AG08396 (cell line): ENCODE measurements at places on chromosomes 6 and 20.

DNA sequence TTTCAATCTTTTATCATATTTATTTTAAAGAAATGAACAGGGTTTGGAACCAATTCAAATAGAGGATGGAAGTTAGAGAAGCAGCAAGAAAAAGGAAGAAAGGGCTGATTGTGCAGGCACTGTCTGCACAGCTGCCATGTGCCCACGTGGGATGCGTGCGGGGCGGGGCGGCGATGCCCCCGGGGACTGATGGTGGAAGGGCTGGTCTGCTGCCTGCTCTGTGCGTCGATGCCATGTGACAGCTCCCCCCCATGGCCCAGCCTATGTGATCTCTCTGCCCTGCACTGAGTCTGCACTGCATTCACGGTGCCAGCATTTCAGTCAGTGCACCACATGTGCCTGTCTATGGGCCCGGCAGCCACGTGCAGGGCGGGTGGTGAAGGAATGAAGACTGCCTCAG lies 96.4 kb downstream of the IRF4 start:
- DNase-seq: no peak

DNA sequence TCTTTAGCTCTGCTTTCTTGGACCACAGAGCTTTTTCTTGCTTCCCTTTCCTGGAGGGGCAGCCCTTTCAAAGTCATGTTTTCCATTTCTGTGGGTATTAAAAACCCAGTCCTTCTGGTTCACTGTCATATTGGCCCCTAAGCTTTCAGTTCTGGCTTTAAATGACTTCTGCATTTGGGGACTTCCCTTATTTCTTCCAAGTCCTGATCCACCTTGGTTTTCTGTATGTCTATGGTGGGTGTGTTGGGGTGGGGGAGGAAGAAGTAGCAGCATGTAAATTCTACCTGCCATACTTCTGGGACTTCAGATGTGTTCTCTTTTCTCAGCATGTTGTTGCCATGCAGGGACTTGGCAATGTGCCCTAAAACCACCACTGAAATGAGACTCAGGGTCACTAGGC lies 77.1 kb upstream of the EMILIN3 start:
- no peak for DNase-seq

DNA sequence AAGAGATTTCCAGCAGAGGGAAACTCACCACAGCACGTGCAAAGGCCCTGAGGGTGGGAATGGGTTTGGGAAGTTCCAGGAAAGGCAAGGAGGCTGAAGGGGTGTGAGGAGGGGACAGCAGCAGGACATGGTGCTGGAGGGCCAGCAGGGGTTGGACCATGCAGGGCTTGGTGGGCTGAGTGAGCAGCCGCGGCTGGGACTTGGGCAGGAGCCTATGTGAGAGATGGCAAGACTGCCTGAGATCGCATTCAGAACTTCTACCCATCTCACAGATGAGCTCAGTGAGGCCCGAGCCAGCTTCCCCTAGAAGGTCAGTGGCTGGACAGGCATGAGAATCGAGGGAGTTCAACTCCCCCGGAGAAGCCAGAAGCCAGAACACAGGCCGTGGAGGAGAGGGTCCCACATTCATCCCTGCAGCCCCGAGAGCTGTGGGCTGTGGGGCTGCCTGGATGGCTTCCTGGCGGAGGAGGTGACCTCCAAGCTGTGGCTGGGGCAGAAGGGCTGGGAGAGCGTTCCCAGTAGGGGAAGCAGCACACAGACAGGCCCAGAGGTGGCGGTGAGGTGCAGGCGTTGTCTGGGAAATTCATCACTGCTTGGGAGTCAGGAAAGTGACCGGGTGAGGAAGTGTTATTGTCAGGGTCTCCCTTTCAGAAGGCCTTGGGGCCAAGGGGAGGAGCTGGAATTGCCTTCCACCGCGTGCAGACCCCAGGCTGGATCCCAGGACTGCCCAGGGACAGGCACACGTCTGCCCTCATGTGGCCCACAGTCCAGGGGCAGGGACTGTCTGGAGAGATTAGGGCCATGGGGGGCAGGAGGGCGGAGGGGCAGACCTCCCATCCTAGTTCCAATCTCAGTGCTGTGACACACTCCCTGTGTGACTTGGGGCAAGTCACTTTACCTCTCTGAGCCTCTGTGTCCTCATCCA lies 103.8 kb downstream of the CEBPB start:
- DNase-seq: no peak

DNA sequence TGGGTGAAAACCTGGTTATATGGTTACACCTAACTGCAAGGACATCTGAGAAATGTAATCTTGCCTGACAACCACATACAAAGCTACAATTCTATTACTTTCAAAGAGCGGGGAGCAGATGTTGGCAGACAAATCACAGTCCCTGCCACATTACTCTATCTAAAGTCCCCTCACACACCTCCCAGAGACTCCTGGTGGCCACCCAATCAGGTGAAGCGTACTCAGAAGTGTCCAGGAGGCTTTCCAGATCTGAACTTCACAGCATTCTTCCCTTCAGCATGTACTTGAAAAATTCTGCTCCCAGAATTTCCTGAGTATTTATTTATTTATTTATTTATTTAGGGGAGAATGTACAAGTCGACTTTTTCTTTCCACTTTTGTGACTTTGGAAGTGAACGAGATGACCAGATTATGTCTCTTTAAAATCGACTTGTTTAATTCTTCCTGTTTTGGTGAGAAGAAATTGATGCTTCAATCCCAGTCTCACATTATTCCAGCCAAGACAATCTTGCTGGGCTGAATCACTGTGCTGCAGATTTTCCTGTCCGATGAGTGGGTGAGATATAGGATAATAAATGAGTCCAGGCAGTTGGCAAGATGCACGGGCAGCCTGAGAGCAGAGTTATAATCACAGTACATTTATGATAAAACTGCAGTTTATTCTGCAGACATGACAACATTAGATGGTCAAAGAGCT lies 46.9 kb upstream of the POPDC3 start:
- DNase-seq: no peak

DNA sequence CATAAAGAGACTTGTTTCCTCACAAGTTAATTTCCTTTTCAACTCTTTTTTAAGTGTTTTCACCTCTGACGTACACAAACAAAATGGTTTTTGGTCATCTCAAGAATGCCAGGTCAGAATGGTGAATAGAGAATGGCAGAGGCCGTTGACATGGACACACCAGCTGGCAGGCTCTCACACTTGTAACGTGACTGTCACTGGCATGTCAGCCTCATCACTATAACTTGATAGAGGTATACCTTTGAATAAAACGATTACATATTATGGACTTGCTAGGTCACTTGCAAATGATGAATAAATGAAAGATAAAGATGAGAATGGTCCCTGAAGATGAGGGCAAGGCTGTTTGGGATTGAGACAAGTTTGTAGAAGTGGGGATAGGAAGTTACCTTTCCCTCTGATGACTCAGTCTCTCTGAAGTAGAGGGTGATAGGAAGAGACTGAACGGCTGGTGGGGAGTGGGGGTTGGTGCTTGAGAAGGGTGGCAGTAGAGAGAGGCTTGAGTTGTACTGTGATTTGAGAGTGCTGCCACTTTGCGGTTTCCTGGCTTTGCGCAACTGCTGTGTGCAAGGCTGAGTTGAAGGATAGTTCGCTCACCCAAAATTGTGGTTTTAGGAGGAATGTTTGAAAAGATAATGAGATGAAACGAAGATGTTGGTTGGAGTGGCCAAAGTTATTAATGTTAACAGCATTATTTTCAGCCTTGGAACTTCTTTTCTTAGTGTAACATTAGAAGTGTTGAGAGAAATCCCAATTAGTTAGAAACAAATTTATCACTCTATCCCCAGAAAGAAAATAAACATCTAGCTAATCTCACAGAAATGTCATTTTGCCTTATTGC lies 30.3 kb downstream of the TBPL1 start:
- DNase-seq: no peak

DNA sequence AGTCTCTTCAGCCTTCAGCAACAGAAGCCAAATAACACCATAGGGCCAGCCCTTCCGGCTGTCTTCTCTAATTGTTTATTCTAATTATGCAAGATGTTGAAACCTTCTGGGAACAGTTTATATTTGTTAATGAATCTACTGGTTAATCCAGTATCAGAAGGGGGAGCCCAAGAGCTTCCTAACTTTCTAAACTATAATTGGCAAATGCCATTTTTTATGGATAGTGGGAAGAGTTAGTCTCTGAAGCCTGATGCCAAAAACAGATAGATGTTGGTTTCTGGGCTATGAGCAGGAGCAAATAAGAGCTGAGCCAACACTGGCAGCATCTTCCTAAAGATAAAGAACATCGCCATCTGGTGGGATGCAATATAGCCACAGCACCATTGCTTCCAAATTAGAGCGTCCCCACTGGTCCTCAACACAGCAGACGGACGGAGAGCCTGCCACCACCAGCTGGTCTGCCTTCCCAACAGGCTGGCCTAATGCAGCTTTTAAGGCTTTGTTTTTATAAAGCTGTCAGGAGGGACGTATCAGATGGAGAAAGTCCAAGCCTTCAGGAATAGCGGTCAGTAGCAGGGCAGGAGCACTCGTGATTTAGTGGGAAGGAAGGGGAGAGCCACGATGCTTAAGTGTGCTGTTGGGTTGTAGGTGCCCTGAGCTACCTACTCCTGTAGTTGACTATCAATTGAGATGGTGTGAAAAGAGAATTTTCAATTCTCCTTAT lies 118.8 kb downstream of the RALGAPA2 start:
- DNase-seq: peak; percentile 55

DNA sequence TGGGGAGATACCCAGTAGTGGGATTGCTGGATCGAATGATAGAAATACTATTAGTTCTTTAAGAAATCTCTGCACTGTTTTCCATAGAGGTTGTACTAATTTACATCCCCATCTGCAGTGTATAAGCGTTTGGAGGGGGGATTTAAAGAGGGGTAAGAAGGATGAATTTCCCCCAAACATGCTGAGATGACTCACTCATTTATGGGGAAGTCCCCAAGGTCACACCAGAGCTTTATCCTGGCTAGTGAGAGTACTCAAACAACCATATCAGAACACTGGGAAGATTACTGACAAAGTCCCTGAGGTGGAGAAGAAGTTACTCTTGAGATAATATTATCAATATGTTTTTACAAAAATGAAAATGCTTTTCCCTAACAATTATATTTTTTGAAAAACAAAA lies 44.0 kb downstream of the ROS1 start:
- DNase-seq: no peak

- no peak for DNase-seq
Observed at GRCh38 chr6:89888138-89888514, 6.1 kb upstream of the GJA10 start.

DNA sequence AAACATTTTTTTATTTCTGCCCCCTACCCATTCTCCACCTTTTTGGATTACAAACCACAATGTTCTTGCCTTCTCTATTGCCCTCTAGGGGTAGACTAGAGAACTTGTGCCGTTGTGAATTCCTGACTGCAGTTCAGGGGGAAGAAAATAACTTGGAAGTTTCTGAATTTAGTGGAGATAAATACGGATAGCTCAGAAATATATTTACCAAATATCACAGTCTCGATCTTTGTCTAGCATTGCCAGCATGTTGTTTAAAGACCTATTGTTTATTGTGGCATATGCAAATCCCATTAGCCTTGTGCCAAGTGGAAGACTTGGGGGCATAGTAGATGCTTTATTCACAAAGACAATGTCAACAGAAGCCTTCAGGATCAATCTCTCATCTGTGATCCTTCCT lies 154.1 kb upstream of the MMS22L start:
- DNase-seq: peak; percentile 12

GRCh38 chr6:82861121-82861520 lies 204.5 kb downstream of the UBE3D start:
- no peak for DNase-seq

- DNase-seq: no peak
Observed at GRCh38 chr6:115467726-115468125, 593.0 kb downstream of the FRK start.

GRCh38 chr20:50734730-50735679 lies 3.6 kb downstream of the PARD6B start:
- no peak for DNase-seq

- peak; percentile 61 for DNase-seq
Observed at GRCh38 chr6:32074996-32075532, 34.1 kb downstream of the TNXB start.

DNA sequence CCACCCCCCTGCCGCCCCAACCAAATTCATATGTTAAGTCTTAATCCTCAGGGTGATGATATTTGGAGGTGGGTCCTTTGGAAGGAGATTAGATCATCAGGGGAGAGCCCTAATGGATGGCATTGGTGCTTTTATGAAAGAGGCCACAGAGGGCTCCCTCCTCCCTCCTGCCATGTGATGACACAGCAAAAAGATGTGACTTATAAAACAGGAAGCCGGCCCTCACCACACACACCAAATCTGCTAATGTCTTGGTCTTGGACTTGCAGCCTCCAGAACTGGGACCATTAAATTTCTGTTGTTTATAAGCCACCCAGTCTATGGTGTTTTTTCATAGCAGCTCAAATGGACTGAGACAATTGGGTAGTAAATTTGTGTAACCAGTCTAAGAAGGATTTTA lies 176.3 kb downstream of the ADGRG6 start:
- peak; percentile 20 for DNase-seq

DNA sequence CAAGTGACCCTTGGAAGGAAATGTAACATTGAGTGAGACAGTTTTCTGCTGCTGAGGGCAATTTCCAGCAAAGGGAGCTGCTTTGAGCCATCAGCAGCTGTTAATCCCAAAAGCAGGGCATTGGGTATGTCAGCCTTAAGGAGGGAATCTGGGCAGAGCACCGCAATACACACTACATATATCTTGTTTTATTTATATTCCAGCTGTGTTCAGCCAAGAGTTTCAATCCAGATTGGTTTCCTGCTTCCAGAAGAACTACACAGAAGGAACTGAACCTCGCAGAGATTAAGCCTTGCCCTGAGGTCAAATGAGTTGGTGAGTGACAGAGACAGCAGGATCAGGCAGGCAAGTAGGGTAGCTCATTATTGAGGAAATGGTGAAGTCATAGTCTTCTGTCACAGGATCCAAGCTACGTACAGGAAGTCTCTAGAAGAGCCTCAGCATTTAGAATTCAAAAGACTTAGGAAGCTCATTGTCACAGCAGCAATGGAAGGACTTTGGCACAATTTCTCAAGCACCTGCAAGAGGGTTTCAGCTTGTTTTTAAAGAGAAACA lies 109.9 kb upstream of the HEY2 start:
- no peak for DNase-seq

DNA sequence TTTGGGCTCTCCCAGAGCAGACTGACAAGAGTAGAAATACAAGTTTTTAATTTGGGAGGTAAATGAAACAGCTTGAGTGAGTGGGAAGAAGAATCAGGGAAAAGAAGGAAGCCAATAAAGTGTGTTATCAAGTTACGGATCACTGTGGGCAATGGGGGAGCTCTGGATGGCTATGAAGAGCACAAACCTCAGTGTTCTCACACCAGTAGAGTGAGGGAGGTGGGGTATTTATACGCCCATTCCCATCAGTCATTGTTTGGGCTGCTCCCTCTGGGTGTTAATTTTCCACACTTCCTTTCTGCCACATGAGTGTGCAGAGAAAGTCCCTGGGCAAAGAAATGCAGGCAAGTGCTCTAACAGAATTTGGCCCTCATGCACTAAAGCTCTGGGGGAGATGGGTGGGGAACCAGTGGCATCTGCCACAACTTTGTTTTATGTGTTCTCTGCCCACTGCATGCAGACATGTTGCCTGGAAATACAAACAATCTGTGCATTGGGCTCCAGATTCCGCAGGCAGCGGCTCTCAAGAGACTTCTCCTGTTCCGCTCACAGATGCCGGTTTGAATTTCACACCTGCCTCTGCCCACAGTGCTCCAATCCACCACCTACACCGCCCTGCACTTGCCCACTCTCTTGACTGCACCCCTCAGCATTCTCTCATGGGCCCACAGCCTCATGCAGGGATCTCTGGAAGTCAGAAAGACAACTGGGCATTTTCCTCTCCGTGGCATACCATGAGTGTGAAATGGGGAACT lies 211.1 kb upstream of the RNF24 start:
- no peak for DNase-seq
